Brain pericyte (primary cell): ENCODE measurements at places on chromosomes 7 and 10.

DNA sequence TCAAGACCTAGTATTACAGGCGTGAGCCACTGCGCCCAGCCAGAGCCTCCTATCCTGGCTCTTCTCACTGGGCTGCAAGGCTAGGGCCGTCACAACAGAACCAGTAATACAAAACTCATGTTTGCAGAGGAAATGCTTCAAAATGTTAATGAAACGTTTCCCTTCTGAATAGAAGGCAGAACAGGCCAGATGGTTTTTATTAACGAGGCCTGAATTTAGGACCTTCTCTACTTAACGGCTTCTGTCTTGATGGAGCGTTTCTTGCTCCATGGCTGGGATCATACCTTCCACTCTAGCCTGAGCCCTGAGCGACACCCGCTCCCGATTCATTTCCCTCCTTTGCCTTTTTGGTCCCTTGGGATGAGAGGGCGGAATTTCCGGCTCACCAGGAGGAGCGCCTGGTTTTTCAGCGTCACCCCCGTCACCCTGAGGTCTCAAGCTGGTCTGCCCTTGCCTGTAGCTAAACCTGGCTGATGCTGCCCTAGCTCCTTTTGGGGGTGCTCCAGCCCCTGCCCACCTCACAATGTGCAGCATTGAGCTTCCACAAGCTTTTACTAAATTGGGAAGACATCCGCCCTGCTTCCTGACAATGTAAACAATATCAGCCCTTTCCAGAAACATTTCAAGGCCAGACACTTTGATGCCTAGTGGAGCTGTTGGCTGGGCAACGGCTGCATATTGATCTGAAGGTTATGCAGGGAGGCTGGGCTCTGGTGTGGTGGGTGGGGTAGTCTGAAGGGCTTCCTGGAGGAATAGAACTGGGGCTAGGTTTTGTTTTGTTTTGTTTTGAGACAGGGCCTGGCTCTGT lies 5.2 kb downstream of the CLIP2 start:
- DNase-seq: no peak

DNA sequence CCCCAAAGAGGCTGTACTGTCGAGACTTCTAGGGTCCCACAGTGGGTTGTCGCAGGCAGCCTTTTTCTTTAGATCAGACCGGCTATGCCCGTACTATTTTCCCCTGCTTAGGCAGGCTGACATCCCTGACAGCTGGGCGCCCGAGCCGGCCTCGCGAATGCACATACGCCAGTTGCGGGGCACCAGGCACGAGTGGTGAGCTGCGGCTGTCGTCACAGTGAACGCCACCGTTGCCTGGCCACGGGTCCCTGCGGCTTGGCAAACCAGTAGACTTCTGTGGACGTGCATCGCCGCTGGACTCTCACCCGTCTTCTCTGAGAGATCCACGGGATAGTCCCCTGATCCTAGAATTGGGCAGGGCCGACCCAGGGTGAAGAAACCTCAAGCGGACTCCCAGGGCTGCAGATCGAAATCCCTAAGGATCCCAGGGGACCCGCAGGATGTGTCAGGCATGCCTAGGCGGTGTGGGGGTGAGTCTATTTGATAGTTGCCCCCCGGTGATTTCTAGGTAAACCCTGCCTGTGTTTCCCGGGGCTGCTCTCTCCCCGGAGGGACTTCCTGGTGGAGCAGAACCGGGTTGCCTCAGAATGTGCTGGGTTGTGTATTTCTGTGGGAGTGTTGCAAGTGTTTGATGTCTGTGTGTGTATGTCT lies 33.0 kb upstream of the ZNF273 start:
- no peak for DNase-seq

- DNase-seq: no peak
Observed at GRCh38 chr10:87093632-87094372, 841 bp downstream of the GLUD1 start.

DNA sequence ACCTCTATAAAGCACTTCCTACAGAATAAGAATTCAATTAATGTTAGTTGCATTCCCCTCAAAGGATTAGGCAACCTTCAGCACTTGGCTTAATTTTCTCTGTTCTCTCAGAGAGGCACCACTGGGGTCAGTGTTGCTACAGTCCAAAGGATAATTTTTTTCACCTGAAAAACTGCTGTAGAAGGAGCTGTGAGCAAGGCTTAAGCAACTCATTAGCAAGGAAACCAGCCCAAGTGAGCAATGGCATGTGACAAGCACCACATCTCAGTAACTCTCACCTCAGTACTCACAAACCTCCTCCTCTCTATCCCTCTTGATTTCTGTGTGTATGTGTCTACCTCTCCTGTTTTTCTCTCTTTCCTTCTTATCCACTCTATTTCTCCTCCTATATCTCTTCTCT lies 55.9 kb downstream of the DGKI start:
- no peak for DNase-seq

- no peak for DNase-seq
Observed at GRCh38 chr10:70685455-70685911, 13.2 kb downstream of the ADAMTS14 start.

GRCh38 chr7:81685270-81685868 lies 84.5 kb downstream of the HGF start:
- no peak for DNase-seq

DNA sequence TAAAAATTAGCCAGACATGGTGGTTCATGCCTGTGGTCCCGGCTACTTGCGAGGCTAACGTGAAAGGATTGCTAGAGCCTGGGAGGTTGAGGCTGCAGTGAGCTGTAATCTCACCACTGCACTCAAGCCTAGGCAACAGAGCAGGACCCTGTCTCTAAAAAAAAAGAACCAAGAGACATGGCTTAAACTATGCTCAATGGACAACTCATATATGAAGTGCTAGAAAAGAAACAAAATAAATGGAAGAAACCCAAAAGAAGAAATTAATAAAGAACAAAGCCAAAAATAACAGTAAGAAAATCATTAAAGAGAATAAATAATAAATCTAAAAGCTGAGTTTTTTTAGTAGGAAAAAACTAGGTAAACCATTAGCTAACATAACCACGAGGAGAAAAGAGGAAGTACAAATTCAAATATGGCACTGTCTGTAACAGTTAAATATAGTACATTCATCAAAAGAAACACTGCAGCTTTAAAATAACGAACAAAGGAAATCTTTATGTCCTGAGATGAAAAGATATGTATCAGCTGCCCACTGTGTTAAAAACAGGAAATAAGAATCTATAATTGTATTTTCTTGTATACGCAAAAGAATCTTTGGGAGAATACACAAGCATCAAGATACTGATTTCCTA lies 48.7 kb downstream of the UPF2 start:
- DNase-seq: no peak

- no peak for DNase-seq
Observed at GRCh38 chr10:129056734-129057689, 410.0 kb upstream of the MGMT start.

DNA sequence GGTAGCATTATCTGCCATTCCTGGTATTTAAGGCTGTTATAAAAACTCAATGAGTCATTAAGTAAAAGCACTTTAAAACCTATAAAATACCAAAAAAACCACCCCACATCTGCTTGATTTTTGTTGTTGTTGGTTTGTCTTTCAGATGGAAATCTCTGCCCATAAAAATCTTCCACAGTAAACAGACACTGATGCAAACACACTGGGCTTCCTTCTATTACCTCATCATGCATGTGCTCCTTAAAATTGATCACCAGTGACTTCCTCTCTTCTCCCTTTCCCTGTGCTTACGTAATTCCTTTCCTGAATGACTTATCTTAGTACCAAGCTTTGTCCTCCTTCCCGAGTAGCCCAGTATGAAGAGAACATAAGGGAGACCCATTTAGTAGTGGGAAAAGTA lies 167.2 kb downstream of the EVX1 start:
- no peak for DNase-seq

- DNase-seq: no peak
Observed at GRCh38 chr7:68720697-68721096, 877.6 kb upstream of the AUTS2 start.

- no peak for DNase-seq
Observed at GRCh38 chr7:55113760-55114540, 95.1 kb downstream of the EGFR start.

- no peak for DNase-seq
Observed at GRCh38 chr7:37494926-37495325, 46.3 kb upstream of the ELMO1 start.

DNA sequence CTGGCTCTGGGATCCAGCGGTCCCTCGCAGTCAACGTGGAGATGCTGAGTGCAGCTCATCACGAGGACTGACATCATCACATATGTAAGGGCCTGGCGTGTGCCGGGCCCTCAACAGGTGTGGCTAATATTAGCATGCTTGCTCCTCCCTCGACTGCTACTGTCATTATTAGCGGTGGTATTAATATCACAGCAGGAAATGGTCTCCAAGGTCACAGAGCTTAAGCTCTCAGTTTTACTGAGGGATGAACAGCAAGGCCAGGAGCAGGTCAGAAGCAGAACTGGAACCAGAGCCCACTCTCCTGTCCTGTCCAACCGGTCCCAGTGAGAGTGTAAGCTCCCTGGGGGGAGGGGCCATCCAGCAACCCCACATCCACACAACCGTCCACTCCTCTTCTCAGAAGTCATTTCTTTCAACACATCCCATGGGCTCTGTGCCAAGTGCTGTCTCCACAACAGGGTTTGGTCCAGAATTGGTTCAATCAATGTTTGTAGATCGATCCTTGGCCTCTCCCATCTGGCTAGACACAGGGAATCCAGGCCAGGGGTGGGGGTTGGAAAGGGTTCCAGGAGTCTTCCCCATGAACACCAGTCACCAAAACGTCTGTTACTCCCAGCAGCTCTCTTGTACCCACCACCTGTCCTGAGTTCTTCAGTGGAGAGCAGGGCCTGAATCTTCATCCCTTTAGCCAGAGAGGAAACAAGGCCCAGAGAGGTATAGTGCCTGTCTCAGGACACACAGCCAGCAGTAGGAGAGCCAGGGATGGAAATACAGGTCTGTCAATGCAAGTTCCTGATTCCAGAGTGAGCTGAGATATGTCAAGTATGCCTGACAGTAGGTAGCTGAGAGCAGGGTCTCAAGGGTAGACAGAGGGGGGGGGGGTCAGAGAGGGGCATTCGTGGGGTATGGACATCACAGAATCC lies 45.3 kb upstream of the ZMIZ1 start:
- DNase-seq: no peak

GRCh38 chr10:46091080-46091827 lies 45.2 kb upstream of the MSMB start:
- no peak for DNase-seq

- DNase-seq: no peak
Observed at GRCh38 chr10:118732245-118733165, 22.3 kb downstream of the CACUL1 start.

DNA sequence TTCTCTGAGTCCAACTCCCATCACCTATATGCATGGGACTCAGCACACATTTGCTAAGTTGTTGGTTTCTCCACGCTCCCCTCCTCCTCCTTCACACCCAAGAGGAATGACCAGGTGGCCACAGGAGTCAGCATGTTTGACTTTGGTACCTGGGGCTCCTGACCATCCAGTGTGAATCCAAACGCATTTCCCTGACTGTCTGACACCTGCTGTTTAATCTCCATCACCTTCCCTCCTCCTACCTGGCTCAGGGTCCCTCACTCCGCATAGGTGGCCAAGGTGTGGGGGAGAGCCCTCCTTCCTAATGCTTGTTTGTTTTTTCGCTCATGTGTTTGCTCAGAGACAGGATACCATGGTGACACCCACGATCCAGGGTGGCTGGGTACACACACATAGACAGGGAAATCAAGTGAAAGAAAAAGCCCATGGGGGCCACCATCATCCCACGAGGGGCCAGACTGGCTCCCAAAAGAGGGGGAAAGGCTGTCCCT lies 194.9 kb downstream of the KCNMA1 start:
- no peak for DNase-seq

DNA sequence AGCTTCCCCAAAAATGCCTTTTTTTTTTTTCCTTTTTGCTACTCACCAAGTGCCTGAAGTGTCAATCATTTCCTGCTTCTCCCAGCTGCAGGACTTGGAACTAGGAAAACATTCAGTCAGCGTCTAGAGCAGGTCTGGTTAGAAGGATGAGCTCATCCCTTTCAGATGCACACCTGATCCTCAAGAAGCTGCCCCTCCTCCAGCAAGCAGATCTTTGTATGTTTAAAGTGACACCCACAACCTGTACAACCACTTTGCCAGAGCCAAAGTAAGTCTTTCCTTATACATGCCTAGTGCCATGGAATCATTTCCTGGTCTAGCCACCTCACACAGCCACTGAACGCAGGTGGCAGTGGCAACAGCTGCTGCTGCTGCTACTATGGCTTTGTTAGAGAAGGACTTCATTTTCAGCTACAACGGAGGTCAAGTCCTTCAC lies 10.4 kb upstream of the USP54 start:
- DNase-seq: no peak

DNA sequence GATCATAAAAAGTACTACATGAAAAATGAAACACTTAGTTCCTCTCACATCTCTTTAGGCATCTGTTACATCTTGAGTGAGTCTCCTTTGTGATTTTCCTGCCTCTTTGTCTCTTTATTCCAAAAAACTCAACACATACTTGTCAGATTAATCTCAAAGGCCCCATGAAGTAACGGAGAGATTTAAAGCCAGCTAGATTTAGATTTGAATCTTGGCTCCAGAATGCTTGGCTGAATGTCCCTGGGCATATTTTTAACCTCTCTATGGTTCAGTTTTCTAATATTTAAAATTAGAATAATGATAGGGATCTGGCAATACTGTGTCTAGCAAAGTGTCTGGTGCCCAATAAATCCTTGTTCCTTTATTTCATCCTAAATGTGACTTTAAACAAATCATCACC lies 140.0 kb downstream of the DGKB start:
- DNase-seq: no peak

- no peak for DNase-seq
Observed at GRCh38 chr7:128799451-128799850, 7.7 kb downstream of the CCDC136 start.

DNA sequence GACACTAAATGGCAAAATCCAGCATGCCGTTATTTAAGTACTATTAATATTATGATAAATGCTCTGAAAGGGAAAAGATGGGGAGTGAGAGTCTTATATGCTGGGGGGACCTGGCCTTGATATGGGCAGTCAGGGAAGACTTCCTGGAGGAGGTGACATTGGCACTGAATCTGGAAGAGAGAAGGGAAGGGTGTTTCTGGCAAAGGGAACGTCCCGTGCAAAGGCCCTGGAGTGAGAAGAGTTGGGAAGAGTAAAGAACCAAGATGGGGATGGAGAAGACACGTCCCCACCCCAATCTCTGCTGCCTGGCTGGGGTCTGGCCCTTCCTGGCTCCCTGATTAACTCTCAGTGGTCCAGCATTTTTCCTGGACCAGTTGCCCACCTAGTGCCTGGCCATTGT lies 5.0 kb upstream of the GRIFIN start:
- DNase-seq: no peak

- DNase-seq: no peak
Observed at GRCh38 chr7:17401791-17402627, 103.6 kb downstream of the AHR start.

GRCh38 chr10:35236739-35237138 lies 99.6 kb upstream of the CCNY start:
- DNase-seq: no peak
